Endodermal cell (in vitro differentiated cells): ENCODE measurements at places on chromosomes 13 and 19.
A peak's percentile ranks its signal among the peaks of the same experiment; 100 is the strongest.

GRCh38 chr19:49324801-49325576, at the start of gene SLC6A16:
SLC6A16 (minus strand) TSS chr19:49325191; CDS start chr19:49311347, 13,844 bp downstream.
- DNase-seq = peak; percentile 34

DNA sequence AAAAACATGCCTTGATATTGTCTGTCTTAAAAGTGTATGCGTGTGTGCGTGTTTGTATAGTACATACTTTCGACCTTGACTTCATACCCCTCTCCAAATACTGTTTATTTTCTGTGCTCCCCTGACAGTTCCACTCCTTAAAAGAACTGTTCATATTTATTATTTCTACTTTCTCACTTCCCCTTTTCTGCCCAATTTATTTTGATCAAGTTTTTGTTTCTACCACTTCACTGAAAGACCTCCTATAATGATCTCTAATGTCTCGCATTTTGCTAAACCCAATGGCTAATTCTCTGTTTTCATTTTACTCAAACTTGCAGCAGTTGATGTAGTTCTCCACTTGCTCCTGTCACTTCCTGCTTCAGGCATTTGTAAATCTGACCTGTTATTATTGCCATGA, 426.1 kb upstream of the KLF12 start:
- DNase-seq = no peak

- DNase-seq = no peak
Measured at GRCh38 chr19:16367261-16367683, 42.6 kb downstream of the KLF2 start.

GRCh38 chr13:28671126-28671792, 12.3 kb downstream of the POMP start:
- no peak for DNase-seq

GRCh38 chr13:97339988-97340749, 93.8 kb upstream of the RAP2A start:
- no peak for DNase-seq

DNA sequence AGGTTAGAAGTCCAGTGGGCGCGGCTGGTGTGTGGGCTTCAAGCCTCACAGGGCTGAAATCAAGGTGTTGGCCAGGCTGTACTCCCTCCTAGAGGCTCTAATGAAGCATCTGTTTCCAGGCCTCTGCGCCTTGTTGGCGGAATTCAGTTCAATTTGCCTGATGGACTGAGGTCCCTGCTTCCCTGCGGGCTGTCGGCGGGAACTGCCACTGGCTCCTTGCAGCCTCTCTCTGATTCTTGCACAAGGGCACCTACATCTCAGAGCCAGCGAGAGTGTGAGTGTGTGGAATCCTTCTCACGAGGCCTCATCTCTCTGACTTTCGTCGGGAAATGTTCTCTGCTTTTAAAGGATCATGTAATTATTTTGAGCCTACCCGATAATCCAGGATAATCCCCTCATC, 128.6 kb downstream of the DLEU7 start:
- DNase-seq = no peak

DNA sequence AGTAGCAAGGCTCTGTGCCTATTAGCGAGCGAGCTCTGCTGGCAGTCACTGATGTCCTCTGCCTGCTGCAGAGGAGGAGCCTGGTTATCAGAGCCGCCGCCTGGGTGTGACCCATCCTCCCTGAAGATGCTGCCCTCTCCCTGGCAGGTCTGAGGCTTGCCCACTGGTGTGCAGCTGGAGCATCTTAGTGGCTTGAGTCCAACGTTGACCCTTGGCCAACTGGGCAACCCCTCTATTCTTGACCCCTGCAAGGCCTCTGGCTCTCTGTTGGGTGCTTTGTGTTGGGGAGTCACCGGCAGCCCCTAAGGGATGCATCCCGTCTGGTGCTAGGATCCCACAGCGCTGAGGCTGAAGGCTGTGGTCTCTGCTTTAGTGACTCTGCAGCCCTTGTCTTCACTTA, 277.9 kb upstream of the SOX1 start:
- peak; percentile 37 for DNase-seq

GRCh38 chr19:50794074-50794875, 4.1 kb downstream of the ACP4 start:
- DNase-seq = peak; percentile 84

- no peak for DNase-seq
Measured at GRCh38 chr13:30608364-30608763, 9.4 kb upstream of the USPL1 start.

DNA sequence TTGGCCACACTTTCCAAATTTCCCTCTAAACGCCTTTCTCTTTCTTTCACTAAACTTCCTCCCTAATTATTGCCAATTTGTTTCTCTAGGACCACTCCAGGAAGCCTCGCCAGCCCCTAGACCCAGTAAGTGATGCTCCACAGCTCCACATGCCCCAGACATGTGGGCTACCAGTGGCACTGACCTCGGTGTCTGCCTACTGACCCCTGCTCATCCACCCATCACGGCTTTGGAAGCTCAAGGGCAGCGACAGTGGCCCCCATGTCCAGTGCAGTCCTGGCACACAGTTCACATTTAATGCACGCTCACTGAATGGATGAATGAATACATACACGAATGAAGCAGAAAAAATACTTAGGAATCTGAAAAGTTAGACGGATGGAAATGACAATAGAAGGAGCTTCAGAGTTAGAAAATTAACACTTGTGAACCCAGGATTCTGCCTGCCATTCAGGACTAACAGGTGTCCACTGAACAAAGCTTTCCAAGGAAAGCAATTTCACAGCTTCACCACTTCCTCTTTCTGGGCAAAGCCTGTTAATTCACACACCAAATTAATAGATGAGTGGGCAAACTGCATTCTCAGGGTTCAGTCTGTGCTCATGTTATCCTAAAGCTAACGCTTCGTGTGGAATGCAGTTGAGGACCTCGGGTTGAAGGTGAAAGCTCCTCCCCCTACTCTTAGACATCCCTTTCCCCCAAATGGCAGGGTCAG, 50.9 kb downstream of the CCDC70 start:
- DNase-seq = no peak

GRCh38 chr19:45468159-45468651, 409 bp downstream of the FOSB start:
- peak; percentile 73 for DNase-seq

DNA sequence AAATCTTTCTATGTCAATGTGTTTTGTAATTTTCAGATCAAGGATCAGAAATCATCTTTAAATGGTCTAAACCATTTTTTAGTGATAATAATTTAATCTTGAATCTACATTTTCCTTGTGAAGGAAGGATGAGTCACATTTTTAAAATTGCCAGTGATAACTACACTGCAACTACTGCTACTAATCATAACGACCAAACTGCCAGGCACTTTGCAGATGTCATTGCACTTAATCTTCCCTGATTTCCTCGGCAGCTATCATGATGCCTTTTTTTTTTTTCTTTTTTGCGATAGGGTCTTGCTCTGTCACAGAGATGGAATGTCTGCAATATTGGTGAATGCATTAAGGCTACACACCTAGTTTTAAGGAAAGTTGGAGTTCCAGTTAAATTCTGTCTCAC, 41.4 kb upstream of the SLC10A2 start:
- no peak for DNase-seq

GRCh38 chr13:98786023-98786422, 33.6 kb upstream of the SLC15A1 start:
- no peak for DNase-seq

DNA sequence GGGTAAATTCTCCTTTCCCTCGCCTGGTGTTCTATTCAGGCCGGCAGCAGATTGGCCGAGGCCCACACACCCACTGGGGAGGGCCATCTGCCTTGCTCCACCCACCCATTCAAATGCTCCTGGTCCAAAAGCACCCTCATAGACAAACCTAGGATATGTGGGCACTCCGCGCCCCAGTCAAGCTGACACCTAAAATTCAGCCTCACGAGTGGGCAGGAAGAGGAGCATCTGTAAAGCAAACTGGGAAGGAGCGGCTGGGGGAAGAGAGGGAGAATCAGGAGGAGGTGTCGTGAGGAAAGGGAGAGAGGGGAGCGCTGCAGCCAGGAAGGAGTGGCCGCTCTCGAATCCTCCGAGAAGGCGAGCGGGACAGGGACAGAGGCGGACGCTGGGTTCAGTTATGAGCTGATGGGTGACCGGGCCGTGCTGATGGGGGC, 136.9 kb downstream of the USP12 start:
- DNase-seq = peak; percentile 80

DNA sequence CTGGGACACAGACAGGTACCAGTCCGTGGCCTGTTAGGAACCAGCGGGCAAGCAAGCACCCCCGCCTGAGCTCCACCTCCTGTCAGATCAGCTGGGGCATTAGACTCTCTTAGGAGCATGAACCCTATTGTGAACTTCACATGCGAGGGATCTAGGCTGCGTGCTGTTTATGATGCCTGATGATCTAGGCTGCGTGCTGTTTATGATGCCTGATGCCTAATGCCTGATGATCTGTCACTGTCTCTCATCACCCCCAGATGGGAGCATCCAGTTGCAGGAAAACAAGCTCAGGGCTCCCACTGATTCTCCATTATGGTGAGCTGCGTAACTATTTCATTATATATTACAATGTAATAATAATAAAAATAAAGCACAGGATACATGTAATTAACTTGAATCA, 3.6 kb downstream of the RASGRP4 start:
- DNase-seq = no peak

- no peak for DNase-seq
Measured at GRCh38 chr19:10467104-10467706, 36.0 kb downstream of the KEAP1 start.

GRCh38 chr13:43153436-43154090, 130.2 kb downstream of the DNAJC15 start:
- DNase-seq = no peak

- DNase-seq = no peak
Measured at GRCh38 chr19:46497773-46498172, 2.1 kb upstream of the PNMA8B start.

DNA sequence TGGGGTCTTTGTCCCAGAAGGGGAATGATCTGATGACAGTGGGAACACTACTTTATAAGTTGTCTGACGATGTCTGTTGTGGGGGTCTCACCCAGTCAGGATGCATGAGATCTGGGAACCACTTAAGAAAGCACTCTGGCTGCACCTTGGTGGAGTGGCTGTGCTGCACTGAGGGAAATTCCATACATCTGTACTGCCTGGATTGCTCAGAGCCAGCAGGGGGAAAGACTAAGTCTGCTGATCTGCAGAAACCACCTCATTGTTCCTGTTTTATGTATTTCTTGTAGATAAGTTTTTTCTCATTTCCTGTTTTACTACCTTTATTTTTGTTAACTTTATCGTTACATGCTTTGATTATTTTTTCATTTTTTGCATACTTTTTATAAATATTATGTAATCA, 27.3 kb downstream of the ZNF430 start:
- DNase-seq = no peak

DNA sequence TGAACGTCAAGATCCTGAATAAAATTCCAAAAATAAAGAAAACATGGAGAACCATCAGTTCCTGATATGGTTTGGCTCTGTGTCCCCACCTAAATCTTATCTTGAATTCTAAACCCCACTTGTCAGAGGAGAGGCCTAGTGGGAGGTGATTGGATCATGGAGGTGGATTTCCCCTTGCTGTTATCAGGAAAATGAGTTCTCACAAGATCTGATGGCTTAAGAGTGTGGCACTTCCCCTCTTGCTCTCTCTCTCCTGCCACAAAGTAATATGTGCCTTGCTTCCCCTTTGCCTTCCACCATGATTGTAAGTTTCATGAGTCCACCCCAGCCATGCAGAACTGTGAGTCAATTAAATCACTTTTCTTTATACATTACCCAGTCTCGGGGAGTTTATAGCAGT, 827.4 kb downstream of the GPC5 start:
- no peak for DNase-seq

DNA sequence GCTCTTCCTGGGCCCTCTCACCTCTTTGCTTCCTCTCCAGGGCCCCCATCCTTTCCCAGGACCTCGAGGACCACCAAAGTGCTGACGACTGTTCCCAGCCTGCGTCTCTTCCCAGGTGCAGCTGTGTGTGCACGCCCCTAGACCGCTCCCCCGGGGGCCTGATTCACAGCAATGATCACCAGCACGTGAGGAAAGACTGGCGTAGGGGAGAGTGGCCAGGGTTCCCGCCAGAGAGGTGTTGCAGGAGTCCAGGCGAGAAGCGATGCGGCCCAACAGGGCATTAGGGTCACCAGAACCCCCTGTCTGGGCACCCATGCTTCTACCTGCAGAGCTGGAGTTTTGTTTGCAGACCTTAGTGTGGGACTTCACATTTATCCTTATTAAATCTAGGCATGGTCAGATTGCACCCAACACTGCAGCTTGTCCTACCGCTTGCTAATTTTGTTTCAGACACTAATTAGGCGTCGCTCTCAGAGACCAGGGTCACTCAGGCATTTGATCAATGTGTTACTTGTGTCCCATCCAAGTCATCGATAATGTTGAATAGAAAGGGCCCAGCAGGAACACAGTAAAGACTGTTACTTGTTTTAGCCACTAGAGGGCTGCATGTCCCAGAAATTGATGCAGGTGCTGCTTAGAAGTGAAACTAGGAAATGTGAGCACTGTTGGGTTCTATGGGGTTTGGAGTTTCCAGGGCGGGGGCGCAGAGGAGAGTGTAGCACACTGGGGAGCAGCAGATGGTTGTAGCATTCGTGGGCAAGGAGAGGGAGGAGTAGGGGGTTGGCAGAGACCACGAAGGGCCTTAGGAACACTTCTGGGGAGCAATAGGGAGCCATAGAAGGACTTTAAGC, 53.2 kb downstream of the CDADC1 start:
- peak; percentile 77 for DNase-seq

GRCh38 chr19:22526661-22527272, 104.6 kb upstream of the ZNF98 start:
- DNase-seq = no peak

DNA sequence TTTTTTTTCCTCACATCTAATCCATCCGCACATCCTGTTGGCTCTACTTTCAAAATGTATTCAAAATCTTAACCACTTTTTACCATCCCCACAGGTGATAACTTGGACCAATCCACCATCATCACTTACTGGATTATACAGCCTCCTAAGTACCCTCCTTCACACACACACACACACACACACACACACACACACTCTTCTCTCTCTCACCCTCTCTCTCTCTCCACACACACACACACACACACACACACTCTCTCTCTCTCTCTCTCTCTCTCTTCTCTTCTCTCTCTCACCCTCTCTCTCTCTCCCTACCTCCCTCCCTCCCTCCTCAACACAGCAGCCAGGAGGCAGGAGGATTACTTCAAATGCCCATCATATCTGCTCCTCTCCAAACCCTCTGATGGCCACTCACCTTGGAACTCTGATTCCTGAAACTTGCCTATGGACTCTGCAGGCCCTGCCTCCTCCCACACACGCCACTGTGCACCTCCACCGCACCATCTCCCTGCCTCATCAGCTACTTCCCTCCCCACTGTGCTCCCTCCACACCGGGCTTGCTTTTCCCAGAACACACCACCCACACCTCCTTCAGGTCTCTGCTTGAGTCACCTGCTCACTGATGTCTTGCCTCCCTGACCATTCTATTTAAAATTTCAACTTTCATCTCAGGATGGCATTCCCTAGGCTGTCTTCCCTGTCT, 39.7 kb downstream of the RCBTB2 start:
- DNase-seq = no peak

- DNase-seq = peak; percentile 82
Measured at GRCh38 chr13:67736646-67737420, 506.7 kb upstream of the PCDH9 start.
